ENCODE measurements at places on chromosomes 1 and 21.

DNA sequence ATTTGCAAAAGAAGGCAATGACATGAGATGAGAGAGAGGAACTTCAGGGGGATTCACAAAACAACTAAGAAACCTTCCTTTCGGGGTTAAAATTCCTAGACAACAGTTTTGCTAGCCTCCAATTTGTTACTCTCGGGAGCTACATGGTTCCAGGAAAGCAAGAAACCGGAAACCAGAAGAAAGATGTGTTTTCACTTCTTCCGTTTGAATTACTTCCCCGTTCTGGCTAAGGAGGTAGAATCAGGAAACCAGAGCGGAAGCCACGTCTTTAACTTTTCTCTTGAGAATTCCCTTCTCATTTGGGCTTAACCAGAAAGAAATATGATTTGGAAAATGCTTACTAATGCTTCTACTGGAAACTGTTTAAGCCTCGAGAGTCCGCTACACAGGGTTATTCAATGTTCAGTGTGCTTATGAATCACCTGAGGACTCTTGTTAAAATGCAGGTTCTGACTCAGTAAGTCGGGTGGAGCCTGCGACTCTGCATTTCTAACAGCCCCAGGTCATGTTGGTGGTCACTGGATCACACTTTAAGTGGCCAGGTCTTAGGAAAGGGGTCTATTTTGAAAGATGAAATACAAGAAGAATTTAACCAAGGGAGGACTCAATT is 43.5 kb upstream of the MCOLN3 start:
- no peak for DNase-seq

GRCh38 chr1:94025383-94026340 is 95.3 kb downstream of the ABCA4 start:
- peak; percentile 55 for DNase-seq

GRCh38 chr1:86756062-86756406 is 51.7 kb downstream of the SH3GLB1 start:
- DNase-seq = no peak

- DNase-seq = no peak
Measured at GRCh38 chr1:45914836-45915235, 111.4 kb downstream of the MAST2 start.

GRCh38 chr1:73711089-73711488 is 486.9 kb downstream of the LRRIQ3 start:
- DNase-seq = no peak

GRCh38 chr1:47226121-47226838 is 5.7 kb downstream of the TAL1 start:
- DNase-seq = no peak

DNA sequence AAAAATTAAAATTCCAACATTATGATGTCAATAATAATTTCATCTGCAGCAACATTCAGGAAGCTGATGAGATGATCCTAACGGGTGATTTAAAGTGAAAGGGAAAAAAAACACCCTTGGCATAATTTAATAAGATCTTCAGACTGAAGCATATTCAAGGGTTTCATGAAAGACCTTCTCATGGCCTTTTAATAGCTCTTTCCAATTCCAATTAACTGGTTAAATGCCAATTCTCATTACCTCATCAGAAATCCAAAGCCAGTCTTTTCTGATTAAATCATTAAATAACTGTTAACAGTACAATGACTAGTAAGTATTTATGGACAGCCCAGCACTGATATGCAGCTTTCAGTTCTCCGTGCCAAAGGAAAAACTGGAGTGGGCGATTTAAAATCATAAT is 407.5 kb downstream of the SMYD3 start:
- DNase-seq = no peak

DNA sequence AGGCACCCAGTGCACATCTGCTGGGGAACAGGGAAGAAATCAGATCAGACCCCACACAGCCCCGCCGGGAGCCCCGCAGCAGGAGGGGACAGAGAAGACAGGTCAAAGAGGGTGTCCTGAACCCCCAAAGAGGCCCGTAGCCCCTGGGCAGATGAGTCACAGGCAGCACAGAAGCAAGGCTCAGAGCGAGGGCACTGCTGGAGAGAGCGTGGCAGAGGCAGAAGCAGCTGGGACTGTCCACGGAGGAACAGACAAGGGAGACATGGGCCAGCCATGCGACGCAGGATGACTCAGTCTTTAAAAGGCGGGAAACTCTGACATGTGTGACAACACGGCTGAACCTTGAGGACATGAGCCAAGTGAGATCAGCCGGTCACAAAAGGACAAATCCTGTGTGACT is 14.5 kb upstream of the PRDM16 start:
- DNase-seq = no peak

DNA sequence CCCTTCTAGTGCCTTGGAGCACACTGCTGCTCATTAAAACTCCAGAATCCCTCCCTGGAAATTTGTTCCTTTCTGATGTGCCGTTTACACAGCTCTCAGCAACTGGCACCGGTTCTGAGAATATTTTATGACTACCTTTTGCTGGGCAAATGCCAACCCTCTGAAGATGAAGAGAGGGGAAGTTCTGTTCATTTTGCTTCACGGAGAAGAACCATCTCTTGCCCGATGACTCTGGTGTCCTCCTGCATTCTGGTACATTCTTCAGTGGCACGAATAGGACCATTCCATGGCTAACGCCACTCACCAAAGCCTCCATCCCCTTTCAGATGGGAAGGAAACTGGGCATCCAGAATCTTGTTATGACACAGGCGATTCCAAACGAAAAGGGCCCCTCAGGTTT is 96.2 kb upstream of the SIM2 start:
- DNase-seq = no peak

DNA sequence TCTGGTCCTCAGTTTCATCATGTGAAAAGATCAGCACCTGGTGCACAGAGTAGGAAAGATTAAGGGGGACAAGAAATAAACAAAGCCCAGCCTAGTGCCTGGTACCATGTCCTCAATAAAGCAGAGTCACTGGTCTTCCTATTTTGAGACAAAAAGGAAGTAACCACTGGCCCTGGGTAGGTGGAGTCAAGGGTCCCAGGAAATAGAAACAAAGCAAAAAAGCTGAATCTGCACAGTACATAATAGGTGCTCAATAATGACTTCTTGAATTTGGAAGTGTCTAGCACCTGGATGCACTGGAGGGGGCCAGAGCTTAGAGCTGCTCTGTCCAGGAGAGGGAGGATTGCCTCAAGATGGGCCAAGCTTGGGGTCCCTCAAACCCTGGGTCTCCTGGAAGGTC is 1.9 kb upstream of the EPHB2 start:
- DNase-seq = no peak

- no peak for DNase-seq
Measured at GRCh38 chr21:25518491-25518911, 88.8 kb downstream of the MRPL39 start.

GRCh38 chr1:42733415-42734200 is 6.4 kb downstream of the CLDN19 start:
- DNase-seq = no peak

- no peak for DNase-seq
Measured at GRCh38 chr1:172957491-172957890, 93.2 kb downstream of the TNFSF18 start.

GRCh38 chr1:244075247-244075722 is 24.2 kb downstream of the ZBTB18 start:
- no peak for DNase-seq

DNA sequence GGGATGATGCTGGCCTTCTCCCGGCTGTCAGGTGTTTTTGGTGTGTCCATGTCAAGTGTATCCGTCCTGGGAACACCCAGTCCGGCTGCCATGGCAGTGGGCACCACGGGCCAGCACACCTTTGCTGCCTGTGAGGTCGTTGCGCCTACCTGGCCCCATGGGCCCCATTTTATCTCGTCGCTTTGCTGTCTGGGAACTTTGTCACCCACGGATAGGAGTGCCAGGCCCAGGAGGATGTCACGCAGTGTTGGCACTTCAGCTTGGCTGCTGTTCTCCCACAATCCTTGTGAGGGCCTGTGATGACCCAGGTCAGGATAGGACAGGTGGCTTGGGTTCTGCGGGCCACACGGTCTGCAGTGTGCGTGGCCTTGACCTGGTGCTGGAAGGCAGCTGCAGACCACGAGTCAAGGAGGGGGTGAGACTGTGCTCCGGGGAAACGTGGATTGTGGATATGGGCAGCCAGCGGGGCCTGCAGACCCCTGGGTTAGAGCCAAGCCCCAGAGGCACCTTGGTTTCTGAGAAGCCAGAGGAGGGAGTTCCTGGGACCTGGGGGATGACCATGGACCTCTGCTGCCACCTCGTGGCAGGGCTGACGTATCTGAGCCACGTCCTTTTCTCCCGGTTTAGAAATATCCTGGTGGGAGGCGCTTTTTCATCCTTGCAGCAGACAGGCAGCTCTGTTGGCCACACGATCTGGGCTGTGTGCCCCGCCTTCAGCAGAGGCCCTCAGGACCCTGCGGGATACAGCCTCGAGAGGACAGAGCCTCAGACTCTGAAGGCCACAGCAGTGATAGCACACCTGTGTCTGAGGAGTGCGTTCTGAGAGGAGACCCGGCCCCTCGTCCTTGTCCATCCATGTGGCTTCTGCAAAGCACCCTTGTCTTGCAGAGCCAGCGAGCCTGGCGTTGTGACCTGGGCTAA is 161.1 kb upstream of the COL6A1 start:
- peak; percentile 88 for DNase-seq

DNA sequence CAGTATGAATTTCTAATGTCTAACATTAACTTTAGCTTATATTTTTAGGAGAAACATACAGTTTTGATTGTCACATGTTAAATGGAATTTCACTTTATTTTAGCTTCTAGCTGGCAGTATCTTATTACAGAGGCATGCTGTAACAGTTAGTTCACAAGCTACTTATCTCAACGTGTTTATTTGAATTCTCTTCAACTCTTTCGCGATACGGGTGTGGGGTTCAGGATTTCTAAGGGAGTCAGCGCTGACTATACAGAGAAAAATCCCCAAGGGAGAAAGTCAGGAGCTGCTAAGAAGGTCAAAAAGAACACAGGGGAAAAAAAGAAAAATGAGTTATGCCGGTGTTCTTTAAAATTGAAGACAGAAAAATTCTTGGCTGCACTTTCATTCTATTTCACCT is 296.2 kb downstream of the VAV3 start:
- no peak for DNase-seq

GRCh38 chr1:41914516-41914915 is 4.2 kb downstream of the HIVEP3 start:
- no peak for DNase-seq

GRCh38 chr21:14762734-14763694 is 216.9 kb upstream of the SAMSN1 start:
- DNase-seq = no peak

DNA sequence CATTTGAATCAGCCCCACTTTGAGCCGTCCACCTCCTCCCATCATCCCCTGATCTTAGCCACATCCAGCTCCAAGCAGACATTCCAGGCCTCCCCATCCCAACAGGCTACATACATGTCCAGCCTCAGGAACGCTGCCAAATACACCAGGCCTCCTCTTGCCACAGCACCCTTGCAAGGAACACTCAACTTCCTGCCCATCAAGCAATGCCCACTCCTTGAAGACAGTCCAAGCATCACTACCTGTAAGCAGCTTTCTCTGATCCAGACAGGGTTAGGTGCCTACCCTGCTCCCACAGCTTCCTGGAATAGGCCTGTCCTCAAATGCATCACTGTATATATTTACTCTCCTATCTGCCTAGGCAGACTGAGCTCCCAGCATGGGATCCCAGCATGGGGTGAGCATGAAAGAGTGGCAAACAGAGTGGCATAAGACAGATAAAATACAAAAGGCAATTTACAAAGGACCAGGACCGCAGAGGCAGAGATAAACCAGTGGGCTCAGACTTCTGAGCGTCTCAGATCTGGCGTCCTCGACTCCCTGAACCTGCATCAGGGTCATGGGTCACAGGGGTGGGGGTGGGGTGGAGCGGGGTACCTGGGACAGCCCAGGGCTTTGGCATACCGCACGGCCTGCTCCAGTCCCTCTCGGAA is 816 bp downstream of the HYI start:
- peak; percentile 41 for DNase-seq

DNA sequence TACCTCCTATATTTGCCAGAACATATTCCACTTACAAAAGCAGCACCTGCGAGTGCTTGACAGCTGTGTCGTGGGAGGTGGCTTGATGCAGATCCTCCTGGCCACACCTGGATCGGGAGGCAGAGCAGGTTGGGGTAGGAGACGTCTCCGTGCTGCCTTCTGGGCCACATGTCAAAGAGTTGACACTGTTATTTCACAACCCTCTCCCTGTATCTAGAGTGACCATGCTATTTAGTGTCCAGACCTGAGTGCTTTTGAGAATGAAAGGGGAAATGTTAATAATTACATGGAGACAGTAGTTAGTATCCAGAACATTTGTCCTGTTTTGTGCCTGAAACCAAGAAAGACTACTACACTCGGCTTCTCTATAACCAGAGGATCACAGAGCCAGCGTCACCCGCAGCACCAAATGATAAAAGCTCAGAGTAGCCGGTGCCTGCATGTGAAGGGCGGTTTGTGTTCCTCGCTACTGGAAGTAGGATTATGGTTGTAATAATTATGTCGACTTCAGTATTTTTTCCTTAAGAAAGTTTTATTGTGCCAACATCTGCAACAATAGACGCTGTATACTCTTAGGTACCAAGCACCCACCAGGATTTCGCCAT is 77.1 kb downstream of the GALNT2 start:
- DNase-seq = no peak

DNA sequence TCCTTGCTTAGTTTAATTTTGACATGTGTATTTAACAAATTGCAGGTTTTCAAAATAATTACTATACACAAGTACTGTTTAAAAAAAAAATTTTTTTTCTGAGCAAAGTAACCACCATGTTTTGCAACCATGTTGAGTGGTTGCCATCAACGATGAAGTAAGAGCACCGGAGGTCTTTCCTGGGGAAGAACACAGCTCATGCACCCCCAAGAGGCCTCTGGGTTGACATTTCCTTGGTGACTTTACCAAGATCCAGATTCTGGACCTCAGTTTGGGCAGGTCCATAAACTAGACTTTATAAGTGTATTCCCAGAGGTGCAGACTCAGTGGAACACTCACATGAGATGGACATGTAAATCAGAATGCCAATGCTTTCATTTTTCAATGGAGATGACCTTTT is 36.8 kb upstream of the RALGPS2 start:
- no peak for DNase-seq

DNA sequence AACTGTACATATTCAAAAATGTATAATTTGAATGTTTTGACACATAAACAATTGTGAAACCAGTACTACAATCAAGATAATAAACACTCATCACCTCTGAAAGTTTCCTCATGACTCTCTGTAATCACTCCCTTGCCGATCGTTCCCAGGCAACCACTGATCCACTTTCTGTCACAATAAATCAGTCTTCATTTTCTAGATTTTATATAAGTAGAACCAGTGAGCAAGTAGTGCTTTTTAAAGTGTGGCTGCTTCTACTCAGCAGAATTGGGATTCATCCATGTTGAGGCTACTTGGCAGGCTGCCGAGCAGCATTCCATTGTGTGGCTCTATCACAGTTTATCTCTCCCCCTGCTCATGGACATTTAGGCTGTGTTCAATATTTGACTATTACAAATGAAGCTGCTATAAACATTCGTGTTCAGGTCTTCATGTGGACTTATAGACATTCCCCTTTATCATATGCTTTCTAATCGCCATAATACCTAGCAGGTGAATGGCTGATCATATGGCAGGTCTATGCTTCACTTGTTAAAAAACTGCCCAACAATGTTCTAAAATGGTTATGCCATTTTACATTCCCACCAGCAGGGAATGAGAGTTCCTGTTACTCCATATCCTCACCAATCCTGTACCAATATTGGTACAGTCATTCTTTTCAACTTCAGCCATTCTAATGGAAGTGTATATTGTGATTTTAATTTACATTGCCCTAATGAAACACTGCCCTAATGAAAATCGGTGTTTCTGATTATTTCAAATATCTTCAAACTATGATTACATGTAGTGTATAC is 20.5 kb downstream of the TEX38 start:
- DNase-seq = no peak
